ENCODE measurements at places on chromosomes 5 and 9.

DNA sequence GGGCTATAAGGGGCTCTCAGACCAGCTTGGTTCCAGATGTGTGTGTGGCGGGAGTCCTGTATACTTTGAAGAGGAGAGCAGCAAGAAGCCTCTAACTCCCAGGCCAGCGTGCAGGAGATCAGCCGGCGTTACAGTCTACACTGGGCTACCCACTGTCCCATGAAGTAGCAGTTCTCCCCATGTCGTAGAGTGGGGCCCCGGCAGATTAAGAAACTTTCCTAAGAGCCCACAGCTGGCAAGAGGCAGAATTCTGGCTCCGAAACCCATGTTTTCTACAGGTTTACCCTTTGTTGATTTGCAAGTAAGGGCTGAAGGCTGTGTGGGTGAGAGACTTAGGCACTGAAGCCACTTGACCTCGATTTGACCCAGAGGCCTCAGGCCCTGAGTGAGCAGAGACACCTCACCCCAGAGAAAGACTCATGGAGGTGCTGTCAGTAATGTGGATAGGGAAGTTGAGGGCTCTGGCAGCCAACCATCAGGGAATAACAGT, 881 bp upstream of the B4GALT1 start:
- DNase-seq = no peak

DNA sequence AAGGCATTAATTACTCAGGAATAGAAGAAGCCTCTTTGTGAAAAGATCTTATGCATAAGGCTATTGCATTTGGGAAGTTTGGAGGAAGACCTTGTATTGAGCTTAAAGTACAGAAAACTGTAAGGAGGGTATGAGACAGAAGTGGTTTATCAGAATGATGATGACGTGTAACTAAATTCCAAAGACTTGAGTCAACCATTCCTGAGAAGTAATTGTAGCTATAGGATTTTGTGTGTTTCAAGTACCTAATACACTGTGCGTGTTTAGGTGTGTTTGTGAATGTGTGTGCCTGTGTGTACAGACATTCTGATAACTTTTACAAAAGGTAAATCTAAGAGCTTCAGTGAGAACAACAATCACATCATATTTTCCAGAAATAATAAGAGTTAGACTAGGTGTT, 46.5 kb upstream of the IRX2 start:
- DNase-seq = no peak

DNA sequence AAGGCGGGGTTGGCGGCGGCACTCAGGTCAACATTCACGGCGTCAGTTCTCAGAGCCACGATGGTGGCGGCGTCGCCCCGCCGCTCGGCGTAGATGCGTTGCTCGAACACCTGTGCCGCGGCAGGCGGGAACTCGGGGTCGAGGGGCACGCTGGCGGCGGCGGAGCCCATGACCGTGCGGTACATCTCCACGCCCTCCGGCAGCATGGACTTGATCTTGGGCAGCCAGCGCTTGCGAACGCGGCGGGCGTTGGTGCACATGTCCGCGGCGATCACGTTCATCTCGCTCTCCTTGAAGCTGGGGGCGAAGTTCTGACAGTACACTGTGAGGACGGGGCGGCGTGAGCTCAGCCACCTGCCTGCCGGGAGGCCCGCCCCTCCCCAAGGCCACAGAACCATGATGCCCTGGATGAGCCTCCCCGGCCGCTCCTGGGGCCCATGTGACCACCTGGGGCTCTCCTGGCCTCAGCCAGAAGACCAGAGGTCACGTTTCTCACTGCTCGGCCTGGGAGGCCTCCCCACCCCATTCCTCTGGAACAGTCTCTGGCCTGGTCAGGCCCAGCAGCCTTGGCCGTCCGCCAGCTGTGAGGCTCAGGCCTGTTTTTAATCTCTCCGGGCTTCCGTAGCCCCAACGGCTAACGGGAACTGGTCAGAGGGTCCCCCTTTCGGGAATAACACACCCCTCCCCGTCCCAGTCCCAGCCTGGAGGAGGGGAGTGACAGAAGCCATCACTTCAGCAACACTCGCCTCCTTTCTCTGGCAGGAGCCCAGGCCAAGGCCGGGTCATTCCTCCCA, 50.7 kb upstream of the UBAC1 start:
- DNase-seq = no peak

- DNase-seq = peak; percentile 59
Measured at GRCh38 chr9:128159784-128160602, at the start of gene BBLN. Gene BBLN (plus strand): TSS chr9:128160265. CDS start chr9:128160408, 143 bp downstream.

DNA sequence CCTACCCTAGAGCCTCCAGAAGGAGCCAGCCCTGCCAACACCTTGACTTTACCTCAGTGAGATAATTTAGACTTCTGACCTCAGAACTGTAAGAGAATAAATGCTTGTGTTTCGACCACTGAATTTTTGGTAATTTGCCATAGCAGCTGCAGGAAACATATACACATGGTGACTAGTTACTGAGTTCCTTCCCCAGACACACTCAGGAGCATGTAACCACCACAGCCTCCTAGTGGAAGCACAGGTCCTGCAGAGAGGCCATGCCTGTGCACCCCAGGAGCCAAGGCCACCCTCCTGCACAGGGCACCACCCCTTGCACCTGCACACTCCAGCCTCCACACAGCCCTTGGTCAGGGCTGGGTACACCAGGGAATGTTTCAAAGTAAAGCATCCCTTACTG, 7.6 kb upstream of the CAMSAP1 start:
- no peak for DNase-seq

GRCh38 chr9:101451498-101451897, 15.9 kb upstream of the ALDOB start:
- DNase-seq = no peak

- DNase-seq = no peak
Measured at GRCh38 chr9:11045589-11045988, 432.8 kb upstream of the PTPRD start.

- DNase-seq = no peak
Measured at GRCh38 chr9:135805422-135806022, 101.8 kb downstream of the CAMSAP1 start.

GRCh38 chr9:121551985-121552753, 52.5 kb upstream of the GGTA1 start:
- DNase-seq = no peak

DNA sequence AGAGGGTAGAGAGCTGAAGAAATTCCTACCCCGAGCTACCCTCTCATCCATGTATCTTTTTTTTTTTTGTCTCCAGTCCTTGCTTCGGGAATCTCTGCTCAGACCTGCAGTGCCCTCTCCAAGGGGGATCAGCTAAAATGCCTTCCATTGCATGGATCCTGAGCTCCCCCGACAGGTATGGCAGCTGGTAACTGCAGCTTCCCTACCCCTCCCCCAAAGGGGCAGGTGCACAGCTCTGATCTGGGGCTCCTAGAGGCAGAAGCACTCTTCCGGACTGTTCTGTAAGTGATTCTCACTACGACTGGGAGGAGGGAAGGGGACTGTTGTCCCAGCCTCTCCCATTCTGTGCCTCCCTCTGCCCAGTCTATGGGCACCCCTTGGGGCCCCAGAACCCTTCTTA, 169.6 kb downstream of the MELK start:
- no peak for DNase-seq

- DNase-seq = no peak
Measured at GRCh38 chr5:102271759-102272158, 24.3 kb downstream of the SLCO4C1 start.

GRCh38 chr9:78188594-78188993, 47.3 kb upstream of the CEP78 start:
- no peak for DNase-seq
